ENCODE measurements at places on chromosomes 3 and 15.
A peak's percentile ranks its signal among the peaks of the same experiment; 100 is the strongest.

DNA sequence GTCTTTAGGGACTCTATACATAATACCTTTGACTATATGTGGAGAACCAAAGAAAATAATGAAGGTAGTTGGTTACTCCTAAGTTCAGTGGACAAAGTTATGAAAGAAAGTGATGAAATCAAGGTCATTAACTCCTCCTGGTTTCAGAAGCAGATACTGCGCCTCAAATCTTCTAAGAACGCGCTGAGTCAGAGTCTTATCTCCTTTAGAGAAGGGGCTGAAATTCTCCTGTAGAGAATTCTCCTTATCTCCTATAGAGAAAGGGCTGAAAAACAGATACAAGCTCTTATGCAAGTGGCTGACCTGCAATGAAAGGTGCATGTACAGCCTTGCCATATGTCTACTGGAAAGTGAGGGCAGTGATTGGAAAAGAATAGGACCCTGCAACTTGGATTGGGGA lies 824.2 kb downstream of the NSUN3 start:
- no peak for DNase-seq

DNA sequence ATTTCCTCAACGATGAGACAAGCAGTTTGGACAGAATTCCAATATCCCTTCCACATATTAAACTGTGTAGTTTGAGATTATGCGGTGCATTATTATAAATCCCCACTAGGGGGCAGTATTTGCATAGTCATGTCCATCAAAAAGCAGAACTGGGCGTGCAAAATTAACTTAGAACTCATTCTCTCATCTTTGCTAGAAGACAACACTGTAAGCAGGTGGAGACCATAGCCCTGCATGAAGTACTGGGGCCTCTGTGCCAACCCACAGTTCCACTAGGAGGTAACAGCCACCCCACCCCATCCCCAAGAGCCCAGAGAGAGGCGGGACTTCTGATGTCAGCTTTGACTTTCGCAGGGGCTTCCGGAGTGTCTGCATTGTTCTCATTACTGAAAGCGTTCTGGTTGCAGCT lies 106.6 kb upstream of the TMC3 start:
- peak; percentile 46 for DNase-seq

GRCh38 chr3:72579191-72579580 lies 269.1 kb downstream of the SHQ1 start:
- no peak for DNase-seq

DNA sequence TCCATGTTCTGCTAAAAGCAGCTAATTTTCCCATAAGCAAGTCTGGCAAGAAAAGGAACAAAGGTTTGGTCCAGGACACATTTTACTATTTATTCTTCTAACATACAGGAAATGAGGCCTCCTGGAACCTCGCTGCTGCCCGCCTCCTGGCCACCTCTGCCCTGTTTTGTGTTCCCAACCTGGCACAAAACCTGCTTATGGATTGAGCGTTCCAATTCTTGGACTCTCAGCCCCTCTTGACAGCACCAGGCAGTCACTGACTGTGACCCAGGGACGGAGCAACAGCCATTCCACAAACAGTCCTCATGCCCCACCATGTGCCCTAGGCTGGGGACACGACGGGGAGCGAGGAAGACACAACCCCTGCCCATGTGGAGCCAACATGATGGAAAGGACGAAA lies 11.6 kb upstream of the SSUH2 start:
- DNase-seq, result no peak

DNA sequence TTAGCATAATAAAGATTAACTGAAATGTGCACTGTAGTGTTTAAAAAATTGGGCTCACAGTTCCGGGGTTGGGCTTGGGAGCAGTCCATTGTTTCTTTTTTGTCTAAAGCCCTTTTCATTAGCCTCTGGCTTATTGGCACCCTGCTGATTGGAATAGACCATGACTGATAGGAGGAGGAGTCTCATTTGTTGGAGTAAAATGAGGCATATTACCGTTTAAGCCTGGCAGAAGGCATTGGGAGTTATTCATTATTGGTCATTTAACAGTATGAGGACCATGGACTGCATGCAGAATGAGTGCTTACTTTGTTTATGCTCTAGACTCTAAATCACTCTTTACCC lies 139.0 kb upstream of the CGNL1 start:
- no peak for DNase-seq

DNA sequence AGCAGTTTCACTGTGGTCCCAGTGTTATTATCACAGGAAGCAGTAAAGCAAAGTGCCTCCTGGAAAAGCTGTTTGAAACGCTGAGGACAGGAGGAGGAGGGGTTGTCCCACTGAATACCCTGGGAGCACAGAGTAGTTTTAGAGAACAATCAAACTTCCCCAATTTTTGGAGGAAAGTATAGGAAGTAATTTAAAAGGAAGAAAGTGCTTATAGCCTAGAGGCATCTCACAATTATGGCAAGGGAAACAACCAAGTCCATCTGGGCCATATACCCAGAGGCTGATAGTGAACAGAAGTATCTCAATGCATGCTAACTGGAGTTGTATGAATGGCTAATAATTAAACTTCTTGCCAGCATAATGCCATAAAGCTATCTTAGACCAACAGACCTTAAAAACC lies 137.2 kb upstream of the EPHA6 start:
- no peak for DNase-seq

GRCh38 chr15:79115986-79116665 lies 25.5 kb upstream of the RASGRF1 start:
- no peak for DNase-seq

- DNase-seq, result no peak
Measured at GRCh38 chr3:126932188-126932931, 50.6 kb upstream of the PLXNA1 start.

DNA sequence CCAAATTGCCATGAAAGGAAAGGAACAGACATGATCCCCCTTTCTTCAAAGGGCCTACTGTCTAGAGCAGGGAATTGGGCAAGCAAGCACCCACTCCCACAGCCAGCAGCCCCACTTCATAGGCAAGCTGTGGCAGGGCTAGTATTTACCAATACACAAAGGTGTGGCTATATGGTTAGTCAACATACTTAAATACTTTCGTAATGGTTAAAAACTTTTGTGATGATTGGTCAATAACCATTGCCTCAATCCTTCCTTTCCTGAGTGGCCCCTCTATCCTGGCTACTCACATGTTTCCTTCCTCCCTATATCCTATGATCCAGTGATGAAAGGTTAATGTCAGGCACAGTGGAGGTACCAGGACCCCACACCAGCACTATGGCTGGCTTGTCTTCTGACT lies 30.1 kb upstream of the ARL8B start:
- DNase-seq, result no peak

GRCh38 chr15:61518191-61518950 lies 289.3 kb upstream of the RORA start:
- DNase-seq, result no peak

- DNase-seq, result no peak
Measured at GRCh38 chr3:7536921-7537320, 676.0 kb downstream of the GRM7 start.

GRCh38 chr3:152376351-152377183 lies 107.8 kb downstream of the MBNL1 start:
- DNase-seq, result peak; percentile 32

- DNase-seq, result no peak
Measured at GRCh38 chr3:44865272-44866035, 3.7 kb downstream of the TMEM42 start.

GRCh38 chr15:60372756-60373155 lies 25.0 kb downstream of the ANXA2 start:
- DNase-seq, result no peak

DNA sequence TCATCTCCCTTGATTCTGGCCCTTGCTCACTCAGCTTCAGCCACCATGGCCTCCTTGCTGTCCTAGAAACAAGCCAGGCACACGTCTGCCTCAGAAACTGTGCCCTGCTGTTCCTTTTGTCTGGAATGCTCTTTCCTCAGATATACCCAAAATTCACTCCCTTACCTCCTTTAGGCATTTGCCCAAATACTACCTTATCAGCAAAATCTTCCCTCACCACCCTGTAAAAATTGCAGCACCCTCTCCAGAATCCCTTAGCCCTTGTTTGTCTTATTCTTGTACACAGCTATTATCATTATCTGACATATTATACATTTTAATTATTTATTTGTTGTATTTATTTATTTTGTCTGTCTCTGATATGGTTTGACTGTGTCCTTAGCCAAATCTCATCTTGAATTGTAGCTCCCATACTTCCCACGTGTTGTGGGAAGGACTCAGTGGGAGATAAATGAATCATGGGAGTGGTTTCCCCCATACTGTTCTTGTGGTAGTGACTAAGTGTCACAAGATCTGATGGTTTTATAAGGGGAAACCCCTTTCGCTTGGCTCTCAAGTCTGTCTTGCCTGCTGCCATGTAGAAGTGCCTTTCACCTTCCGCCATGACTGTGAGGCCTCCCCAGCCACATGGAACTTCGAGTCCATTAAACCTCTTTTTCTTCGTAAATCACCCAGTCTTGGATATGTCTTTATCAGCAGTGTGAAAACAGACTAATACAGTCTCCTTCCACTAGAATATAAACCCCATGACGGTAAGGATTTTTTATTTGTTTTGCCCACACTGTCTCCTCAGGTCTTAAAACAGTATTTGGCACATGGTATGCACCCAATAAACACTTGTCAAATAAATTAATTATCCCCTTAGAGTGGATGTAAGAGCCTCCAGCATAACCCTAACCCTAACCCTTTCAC lies 60.0 kb upstream of the STT3B start:
- DNase-seq, result no peak

DNA sequence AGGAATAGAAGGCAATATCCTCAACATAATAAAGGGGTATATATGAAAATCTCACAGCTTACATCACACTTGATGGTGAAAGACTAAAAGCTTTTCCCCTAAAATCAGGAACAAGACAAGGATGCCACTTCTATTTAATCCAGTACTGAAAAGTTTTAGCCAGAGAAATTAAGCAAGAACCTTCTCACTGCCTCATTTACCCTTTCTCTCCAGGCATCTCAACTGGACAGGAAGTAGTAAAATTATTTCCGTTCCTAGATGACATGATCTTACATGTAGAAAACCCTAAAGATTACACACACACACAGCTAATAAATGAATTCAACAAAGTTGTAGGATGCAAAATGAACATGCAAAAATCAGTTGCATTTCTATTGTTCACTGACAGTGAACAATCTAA lies 11.2 kb downstream of the SCAP start:
- DNase-seq, result no peak

DNA sequence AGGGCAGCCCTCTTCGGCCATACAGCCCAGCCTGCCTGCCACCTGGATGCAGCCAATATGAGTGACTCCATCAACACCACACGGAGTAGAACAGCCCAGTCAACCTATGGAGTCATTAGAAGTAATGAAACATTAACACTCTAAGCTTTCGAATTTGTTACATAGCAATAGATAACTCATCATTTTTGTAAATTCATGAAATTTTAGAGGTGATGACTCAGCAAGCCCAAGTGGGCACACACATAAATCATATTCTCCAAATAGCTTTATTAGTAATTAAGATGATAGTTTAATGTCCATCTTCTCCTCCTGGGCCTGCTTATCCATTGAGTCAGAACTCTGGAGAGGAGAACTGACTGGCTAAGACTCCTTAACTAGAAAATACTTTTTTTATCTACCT lies 335.0 kb upstream of the KCNH8 start:
- no peak for DNase-seq

GRCh38 chr15:68537097-68537496 lies 41.7 kb upstream of the CORO2B start:
- DNase-seq, result no peak

DNA sequence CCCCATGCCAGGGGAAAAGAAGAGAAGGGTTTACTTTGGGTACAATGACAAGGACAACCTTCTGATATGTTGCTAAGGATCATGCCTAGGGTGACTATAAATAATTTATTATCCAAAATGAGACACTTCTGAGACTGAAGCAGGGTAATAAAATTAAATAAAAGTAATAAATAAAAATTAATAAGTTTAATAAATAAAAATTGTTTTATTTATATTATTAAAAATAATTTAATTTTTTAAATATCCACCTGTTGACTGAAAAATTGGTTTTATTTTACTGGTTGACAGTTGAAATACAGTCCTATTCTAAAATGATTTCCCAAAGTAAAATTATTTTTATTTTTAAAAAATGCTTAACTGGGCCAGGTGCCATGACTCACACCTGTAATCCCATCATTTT lies 102.0 kb downstream of the FHIT start:
- no peak for DNase-seq

- DNase-seq, result no peak
Measured at GRCh38 chr3:74360406-74360805, 254.1 kb downstream of the CNTN3 start.

DNA sequence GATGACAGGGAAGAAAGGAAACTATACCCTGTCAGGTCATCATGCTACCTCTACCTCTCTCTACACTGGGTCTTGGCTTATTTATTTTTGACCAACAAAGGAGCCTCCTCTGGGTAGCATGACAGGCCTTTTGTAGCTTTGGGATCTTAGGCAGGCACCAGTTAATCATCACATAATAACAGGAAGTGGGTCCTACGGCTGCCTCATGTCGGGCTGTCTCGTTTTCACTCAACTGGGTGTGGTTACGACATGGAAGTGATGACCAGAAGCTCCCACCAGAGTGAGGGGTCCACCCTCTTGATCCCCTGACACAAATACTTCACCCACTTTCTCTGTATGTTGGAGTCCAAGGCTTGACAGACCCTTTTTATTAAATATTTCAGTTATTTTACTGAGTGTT lies 105.3 kb downstream of the CD47 start:
- DNase-seq, result peak; percentile 6

GRCh38 chr3:117788506-117788905 lies 1078.9 kb downstream of the TUSC7 start:
- no peak for DNase-seq

- DNase-seq, result peak; percentile 30
Measured at GRCh38 chr3:31213869-31214486, 318.7 kb upstream of the STT3B start.

- no peak for DNase-seq
Measured at GRCh38 chr15:96627031-96627568, 296.6 kb downstream of the NR2F2 start.

DNA sequence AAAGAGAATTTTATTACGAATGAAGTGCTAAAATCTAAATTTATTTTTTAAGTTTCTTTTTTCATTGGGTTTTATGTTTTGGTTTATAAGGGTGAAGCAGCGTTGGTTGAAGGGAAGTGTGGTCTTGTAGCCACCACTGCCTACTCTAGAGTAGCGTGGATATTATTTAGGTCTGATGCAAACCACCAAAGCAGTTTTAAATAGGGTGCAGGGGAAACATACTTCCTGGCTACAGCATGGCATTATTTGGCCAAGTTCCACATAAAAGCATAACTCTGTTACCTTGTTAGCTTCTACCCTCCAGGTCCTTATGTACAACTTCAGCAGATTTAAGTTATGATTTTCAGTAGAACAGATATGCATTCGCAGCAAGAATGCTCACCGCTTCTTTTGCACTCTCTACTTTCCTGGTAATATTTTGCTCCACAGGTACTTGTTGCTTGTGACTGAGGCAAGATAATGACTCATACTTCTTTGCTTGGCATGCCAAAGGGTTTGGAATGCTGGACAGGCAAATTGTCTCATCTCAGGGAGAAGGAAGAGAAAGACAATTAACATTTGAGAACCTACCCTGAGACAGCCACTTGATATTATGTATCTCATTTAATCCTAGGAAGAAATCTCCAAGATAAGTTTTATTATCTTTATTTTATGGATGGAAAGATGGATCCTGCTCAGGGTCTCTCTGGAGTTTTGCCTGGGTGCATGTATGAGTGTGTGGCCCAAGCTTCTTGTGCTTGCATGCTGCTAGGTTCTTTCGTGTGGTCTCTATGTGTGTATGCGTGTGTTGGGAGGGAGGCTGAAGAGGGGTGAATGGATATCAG lies 5.4 kb downstream of the TGFBR2 start:
- DNase-seq, result no peak
